ENCODE measurements at places on chromosomes 11 and 22.
A peak's percentile ranks its signal among the peaks of the same experiment; 100 is the strongest.

DNA sequence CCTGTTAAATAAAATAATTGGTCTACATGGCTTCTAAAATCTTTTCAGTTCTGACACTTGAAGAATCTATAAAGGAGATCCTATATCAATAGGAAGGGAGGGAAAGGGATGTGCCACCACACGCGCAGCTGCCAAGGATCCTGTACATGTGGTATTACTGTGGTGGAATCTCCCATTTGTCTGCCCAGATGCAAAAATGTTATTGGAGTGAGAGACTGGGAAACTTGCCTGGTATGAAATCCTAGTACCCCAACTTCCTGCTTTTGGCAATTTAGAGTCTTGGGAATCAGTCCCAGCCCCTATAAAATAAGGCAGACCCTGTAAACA, 81.9 kb upstream of the PICALM start:
- peak; percentile 11 for DNase-seq

GRCh38 chr22:28279888-28280287, 360.8 kb upstream of the PITPNB start:
- DNase-seq, result no peak

- peak; percentile 19 for DNase-seq
Observed at GRCh38 chr22:35894937-35895708, 133.5 kb downstream of the RBFOX2 start.

GRCh38 chr11:15665368-15665871, 550.7 kb downstream of the INSC start:
- no peak for DNase-seq

DNA sequence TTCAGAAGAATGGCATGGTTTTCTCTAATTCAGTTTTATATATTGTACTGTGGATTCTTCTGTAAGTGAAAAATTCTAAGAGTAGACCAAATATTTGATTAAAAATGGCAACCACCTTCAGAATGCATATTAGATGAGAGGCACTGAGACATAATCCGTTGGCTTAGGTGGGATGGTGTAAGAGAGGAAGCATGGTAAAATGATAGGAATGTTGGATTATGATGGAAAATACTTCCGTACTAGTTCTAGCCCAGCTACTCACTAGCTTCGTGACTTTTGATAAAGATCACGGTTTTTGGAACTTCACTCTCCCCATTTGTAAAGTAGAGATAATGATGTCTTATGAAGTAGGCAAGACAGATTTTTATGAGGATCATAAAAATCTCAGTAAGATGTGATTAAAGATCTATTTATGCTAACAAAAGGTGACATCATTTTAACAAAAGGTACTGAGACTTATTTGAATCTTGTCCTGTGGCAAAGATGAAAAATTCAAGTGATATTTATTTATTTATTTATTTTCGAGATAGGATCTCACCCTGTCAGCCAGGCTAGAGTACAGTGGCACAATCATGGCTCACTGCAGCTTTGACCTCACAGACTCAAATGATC, 37.5 kb downstream of the UVRAG start:
- no peak for DNase-seq

- no peak for DNase-seq
Observed at GRCh38 chr11:32820497-32820896, 9.2 kb upstream of the PRRG4 start.

GRCh38 chr11:1969035-1969434, 21.9 kb downstream of the MRPL23 start:
- DNase-seq, result no peak

GRCh38 chr11:44556735-44557409, 8.6 kb upstream of the CD82 start:
- DNase-seq, result peak; percentile 45

GRCh38 chr11:69999721-70000120, 78.4 kb upstream of the ANO1 start:
- DNase-seq, result no peak

DNA sequence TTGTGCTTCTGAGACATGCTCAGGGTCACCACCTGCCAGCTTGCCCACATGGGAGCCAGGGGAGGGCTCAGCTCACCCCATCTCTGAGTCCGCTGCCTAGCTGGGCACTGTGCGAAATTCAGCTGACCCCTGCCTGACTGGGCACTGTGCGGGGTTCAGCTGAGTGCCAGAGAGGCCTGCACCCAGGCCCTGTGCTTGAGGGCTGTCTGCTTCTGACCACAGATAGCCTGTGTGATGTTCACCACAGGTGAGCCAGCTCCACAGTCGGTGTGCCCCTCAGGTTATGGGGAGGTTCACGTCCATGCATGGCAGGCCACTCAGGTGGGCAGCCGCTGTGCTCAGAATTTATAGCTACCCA, 84.5 kb upstream of the SUSD2 start:
- no peak for DNase-seq

- no peak for DNase-seq
Observed at GRCh38 chr11:85464283-85464682, 162.9 kb downstream of the DLG2 start.

DNA sequence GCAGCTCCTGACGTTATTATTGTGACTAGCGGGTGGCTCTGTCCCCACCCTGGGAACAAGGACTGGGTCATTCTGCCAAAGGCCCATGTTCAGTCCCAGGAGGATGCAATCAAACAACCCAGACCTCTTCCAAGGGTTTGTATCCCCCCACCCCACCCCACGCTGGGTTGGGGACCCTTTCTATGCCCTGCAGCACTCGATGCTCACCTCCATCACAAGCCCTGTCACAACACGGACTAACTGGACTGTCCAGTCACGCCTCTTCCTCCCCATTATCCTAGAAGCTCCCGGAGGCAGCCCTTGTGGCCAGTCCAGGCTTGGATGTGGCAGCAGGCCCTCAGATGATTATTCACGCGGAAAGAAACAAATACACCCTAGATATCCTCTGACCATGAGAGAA, 3.7 kb downstream of the SHANK2 start:
- DNase-seq, result no peak

Measured in HCEC 1CT (cell line).